Forelimb muscle (tissue), 1 donor: ENCODE measurements at places on chromosomes 5 and 9.

DNA sequence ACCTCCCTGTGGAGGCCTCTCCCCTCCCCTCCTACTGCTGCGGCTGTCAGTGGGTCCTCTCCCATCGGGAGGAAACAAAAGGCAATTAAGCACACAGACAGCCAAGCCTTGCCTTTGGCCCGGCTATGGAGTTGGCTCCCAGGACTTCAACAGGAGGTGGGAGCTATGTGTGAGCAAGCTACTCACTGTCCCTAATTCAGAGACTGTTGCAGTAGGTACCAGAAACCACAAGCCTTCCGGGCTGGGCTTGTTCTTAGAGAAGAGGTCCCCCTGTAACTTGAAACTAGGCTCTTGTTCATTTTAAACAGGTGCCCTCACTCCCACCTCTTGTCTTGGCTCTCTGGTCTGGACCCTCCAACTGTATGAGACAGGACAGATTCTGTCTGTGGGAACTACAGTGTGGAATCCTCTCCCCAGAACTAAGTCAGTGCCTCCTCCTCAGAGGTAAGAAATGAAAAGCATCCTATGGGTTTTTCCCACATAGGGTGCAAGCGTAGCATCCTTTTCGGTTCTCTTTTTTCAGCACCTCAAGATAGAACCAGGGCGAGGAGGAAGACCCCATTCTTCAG lies 561.1 kb downstream of the EBF1 start:
- no peak for DNase-seq

GRCh38 chr9:76349865-76350264 lies 44.4 kb downstream of the RFK start:
- DNase-seq, result no peak

DNA sequence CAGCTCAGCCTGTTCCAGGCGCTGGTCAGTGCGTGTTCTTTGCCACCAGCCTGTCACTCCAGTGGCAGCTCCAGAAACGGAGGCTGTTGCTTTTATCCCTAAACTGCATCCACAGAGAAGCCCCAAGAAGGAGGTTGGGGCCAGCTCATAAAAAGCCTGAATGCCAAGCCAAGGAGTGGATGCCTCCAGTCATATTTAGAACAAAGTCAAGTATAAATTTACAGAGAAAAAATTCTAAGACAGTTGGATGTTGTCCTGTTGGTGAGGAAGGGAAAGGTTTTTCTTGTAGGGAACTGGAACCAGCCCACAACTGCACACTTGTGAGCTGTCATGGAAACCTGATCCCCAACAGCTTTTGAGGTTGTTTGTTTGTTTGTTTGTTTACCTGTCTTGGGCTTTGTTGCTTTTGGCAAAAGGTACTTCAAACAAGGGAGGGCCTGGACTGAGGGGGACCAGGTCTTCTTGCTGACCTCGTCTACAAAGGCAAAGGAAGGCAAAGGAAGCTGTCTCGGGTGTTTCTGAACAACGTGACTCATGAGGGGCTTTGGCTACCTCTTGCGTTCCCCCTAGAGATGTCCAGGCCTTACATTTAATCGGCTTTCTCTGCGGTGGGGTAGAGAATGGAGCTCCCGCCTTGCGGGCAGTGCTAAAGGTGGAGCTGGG lies 36.7 kb downstream of the OLFML2A start:
- no peak for DNase-seq

DNA sequence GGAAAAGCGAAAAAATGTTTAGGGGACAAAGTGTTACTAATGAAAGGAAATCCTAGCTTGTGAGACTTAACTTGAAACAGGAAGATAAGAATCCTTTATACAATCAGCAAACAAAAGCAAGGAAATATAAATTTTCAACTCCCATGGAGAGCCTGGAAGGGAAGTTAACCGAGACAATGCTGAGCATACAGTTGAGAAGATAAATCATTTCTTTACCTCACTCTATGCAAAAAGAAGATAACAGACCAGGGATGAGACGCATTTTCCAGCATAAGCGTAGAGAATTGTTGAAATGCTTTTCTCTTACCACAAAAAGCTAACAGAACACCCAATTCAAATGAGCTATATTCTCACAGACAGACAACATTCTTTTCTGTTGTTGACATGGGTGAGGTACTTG lies 309.6 kb downstream of the CWC27 start:
- DNase-seq, result no peak

GRCh38 chr5:109619021-109619460 lies 70.7 kb upstream of the MAN2A1 start:
- no peak for DNase-seq

GRCh38 chr5:166992874-166993722 lies 1298.3 kb upstream of the WWC1 start:
- no peak for DNase-seq

DNA sequence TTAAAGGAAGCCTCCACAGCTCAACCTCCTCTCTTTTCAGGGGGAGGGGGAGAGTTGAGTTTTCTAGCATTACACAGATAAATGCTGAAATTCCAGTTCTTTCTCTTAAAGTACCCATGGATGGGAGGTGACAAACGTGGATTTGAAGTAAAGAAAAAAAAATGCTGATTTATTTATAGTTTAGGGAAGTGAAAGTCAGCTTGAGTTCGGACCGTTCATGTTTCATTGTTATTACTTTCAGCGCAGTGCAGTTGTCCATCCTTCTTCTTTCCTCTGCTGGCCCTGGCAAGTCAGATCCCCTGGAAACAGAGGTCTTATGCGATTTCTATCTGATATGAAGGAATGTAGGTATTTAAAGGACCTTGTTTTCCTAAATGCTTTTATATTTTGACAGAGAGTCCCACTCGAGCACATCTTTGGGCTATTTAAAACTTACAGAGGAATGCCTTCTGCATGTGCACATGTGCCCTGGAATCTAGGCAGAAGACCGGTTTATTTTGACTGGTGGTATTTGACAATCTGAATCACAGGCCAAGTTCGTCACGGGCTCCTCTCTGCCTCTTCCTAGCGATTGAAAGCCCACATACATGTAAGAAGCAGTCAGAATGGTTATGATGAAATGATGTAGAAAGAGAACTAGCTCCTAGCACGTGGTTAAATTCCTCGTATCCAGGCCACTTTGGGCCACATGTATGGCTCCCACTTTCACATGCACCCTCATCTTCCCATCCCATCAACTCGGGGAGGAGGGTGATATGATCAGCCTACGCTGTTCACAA lies 385.2 kb upstream of the KLF4 start:
- DNase-seq, result no peak

- DNase-seq, result no peak
Observed at GRCh38 chr9:105309531-105309931, 65.1 kb downstream of the SLC44A1 start.

DNA sequence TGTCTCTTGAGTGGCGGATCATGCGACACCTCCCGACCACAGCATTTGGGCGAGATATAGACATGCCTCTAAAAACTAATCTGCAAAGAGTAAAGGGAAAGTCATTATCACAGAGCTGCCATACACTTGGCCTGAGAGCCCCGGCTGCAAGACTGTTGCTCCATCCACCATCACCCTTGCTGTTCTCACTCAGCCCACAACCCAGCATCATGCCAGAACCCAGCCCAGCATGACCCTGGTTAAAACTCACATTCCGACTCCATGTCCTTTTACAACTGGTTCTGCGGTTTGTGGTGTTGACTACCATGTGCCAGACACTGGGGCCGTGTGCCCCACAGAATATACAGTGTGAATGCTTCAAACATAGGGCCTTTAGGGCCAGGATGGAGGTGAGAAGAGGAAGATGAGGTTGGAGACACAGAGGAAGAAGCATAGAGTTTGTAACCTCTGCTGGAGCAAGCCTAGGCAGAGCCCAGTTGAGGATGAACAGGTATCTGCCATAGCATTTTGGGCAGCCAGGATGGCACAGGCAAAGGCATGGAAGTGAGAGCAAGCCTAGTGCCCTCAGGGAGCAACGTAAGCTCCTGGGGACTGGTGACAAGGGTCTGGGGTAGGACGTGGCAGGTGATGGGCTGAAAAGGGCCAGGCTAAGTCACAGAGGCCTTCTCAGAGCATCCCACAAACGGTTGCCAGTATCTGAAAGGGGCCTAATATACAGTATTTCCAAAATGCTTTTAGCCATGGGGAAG lies 37.5 kb upstream of the SMU1 start:
- no peak for DNase-seq

- DNase-seq, result no peak
Observed at GRCh38 chr9:35164711-35165110, 2.9 kb downstream of the UNC13B start.

DNA sequence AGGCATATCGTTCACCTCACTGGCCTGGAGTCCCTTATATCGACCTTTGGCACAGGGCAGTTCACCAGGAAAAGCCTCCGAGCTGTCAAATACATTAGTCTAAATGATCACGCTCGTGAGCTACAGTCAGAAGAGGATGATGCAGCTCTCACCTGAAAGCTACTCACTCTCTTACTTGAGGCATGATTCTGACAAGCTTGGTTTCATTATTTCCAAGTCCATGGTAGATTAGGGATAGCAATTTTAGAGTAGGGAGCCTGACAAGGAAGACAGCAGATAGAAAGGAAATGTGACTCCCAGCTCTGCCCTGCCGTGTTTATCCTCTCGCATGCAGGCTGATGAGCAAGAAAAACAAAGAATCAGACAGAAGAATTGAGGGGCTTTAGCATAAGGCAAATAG lies 98.0 kb upstream of the MAP1B start:
- no peak for DNase-seq

- no peak for DNase-seq
Observed at GRCh38 chr9:137619240-137620047, 639 bp downstream of the EHMT1 start.

DNA sequence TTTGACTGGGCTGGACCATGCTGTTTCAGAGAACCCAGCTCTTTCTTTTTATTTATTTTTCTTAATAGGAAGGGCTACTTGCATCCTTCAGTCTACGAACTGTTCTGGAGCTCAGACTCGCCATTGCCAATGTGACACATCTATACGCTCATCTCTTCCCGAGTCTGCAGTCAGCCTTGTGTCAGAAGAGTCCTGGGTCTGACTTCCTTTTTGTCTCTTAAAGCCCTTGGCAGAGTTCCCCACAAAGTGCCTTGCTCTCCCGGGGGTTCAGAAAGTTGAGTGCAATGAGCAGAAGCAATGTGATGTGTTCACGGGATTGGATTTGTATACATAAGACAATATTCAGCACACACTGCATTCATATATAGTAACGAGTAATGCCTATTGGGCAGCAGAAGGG lies 140.4 kb downstream of the ATPSCKMT start:
- no peak for DNase-seq

DNA sequence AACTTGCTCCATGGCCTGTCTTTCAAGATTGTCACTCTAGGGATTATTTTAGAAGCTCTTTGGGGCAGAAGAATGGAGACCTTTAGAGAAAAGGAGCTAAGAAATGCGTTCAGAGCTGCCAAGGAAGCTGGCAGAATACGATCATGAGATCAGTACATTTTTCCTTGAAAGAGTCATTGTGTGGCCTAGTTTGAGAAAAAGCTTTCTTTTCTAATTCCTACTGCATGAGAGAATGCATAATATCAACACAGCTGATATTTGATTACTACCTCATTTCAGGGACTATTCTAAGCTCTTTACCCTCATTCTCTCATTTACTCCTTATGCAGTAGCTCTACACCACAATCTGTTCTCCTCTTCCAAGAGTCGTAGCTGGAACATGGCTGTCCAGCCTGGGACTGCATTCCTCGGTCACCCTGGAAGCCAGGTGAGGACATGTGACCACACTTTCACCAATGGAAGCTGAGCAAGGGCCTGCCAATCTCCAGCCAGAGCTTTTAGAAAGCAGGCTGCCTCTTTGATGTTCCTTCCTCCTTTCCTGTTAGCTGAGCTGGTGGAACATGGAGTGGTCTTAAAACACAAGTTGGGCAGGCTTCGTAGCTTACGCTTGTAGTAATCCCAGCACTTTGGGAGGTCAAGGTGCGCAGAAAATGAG lies 99.3 kb upstream of the LHFPL2 start:
- no peak for DNase-seq

DNA sequence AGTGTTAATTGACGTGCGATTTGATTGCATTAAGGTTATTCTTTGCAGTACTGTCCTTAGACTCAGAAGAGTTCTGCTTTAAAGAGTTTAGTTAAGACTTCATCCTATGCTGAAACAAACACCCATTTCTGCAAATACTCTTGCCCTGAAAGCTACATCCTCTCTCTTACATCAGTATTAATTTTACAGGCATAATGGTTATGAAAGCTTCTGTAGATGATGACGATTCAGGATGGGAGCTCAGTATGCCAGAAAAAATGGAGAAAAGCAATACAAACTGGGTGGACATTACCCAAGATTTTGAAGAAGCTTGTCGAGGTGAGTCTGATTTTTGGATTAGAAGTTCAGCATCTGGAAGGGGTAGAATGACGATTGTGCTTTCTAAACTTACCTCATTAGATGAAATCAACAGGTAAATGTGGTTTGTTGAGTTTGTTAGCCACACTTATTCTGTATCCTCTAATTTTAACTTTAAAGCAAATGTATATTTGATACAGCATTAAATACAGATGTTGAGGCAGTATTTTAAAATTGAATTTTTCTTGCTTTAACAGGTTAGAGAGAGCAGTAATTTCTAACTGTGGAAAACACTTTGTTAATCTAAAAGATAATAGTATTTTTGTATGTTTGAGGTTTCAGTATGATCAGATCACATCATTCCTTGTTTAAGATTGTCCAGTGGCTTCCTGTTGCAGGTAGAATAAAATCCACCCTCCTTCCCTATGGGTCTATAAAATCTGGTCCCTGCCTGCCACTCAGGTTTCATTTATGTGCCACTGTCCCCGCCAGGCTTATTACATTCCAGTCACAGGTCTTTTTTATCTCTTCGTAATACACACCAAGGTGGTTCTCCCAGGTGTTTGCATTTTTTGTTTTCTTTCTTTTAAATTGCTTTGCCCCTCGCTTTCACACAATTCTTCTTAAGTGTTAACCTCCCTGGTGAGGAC lies 1.3 kb downstream of the NAA35 start:
- no peak for DNase-seq

DNA sequence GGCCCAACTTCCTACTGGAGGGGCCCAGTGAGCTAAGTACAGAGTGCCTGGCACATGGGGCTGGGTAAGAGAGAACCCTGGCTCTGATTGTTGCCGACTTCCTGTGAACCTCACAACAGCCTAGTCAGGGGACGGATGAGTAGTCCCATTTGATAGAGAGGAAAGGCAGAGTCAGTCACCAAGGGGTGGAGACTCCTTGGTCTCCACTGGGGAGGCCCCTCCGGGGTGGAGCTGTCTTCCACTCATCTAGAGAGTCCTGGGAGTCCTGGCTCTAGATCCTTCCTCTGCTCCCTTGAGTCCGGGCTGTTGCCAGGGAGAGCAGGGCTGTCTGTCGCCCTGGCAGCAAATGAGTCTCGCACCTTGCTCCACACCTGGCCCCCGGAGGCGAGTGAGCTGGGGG lies 8.0 kb downstream of the GRK6 start:
- DNase-seq, result no peak

- no peak for DNase-seq
Observed at GRCh38 chr5:171313481-171314206, 4.6 kb downstream of the TLX3 start.
